Fibroblast of lung (primary cell): ENCODE measurements at places on chromosomes 1 and 21. TPM values are rescaled to one million over a fixed set of nuclear protein-coding genes. Genes with fewer than 3 reads are reported as not detected.

GRCh38 chr21:37562920-37563640 lies 196.5 kb downstream of the DYRK1A start:
- DNase-seq, result no peak

GRCh38 chr1:43101061-43101460 lies 71.0 kb downstream of the EBNA1BP2 start:
- no peak for DNase-seq

DNA sequence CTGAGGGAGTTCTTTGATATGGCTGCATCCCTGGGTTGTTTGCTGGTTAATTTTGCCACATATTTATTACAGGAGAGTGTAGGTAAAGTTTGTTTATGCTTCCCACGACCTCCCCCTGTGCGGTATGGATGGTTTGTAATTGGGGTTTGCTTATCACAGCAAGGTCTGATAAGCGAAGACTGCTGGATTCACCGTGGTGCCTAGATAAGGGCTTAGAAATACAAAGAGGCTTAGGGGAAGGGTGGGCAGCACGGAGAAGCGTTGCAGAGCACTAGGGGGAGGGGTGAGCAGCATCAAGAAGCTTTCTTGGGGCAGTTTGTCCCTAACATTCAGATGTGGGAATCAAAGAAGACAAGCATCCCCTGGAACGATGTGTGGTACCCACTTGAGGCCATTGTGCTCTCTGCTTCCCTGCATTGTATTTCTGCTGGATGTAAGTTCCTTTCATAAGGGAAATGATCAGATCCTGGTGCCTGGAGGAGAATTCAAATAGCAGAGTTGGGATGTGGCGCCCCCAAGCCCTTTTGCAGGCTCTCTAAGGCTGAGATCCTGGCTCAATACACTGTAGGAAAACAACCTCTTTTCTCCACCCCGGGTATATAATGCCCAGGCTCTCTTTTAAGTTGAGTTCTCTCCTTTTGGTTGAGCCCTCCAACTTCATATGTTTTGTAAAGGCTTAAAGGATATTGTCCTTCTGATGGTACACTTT lies 598.1 kb upstream of the ADGRL4 start:
- no peak for DNase-seq

DNA sequence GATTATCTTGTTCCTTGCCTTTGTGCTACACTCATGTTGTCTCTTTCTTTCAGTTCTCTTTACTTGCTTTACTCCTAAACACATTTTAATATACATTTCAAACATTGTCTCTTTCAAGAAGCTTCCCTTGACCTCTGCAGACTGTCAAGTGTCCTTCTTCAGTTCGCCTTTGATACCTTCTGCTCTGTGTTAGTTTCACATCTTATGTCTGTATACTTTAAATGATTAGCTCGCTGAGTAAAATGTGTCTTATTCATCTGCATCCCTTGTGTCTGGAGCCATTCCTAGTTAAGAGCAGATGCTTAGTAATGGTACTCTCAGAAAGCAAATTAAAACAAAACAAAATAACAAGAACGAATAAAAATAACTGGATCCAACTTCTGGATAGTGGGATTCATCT lies 303.3 kb downstream of the S1PR1 start:
- DNase-seq, result no peak

GRCh38 chr21:34595457-34595856 lies 19.5 kb downstream of the RCAN1 start:
- DNase-seq, result peak; percentile 12

- no peak for DNase-seq
These were observed 32.1 kb upstream of the PLA2G5 start for GRCh38 chr1:20037877-20038276.

GRCh38 chr1:115462566-115463076 lies 124.6 kb upstream of the NGF start:
- no peak for DNase-seq

GRCh38 chr1:182869241-182869666 lies 30.1 kb downstream of the DHX9 start:
- DNase-seq, result no peak

DNA sequence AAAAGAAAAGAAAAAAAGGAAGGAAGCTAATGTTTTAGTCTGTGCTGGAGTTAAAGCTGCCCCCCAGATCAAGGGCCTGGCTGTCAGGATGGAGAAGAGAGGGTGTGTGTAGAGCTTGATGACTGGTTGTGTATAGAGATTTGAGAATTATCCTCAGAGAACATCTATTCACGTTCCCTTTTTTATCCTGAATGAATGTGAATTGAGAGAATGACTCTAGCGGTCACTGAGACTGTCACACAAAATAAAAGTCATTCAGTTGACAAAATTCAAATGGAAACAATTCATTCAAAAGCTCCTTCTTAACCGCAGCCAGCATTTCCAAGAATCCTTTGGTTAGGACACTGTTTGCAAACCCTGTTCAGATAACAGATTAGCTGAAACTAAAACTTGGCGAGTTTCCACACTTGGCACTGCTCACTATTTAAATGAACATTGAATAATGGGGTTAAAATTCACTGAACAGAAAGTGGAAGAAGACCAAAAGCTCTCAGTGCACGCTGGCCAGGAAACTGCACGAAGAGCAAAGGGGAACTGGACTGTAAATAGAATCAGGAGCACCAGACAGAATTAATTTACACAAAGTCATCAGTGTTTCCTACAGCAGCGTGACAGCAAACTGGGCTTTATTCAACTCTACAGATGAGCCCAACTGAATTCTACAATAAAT lies 13.6 kb upstream of the FAM89A start:
- DNase-seq, result peak; percentile 94

DNA sequence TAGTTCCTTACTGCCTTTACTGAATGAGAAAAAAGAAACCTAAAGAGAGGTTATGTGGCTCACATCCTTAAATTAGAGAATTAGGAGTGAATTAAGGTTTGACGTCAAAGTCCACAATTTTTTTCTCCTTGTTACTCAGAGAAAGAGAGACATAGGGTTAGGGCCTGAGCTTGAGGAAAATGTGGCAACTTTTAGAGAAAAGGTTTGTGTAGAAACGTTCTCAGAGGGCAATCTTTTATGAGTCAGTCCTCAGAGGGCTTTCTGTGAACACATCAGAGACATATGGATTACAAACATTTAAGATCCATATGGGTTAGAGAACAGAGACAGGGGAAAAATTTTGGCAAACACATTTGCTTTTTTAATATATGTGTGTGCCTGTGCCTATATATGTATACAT lies 242.8 kb downstream of the TGFB2 start:
- peak; percentile 29 for DNase-seq

- no peak for DNase-seq
These were observed 107.9 kb downstream of the ZFYVE9 start for GRCh38 chr1:52249831-52250230.

DNA sequence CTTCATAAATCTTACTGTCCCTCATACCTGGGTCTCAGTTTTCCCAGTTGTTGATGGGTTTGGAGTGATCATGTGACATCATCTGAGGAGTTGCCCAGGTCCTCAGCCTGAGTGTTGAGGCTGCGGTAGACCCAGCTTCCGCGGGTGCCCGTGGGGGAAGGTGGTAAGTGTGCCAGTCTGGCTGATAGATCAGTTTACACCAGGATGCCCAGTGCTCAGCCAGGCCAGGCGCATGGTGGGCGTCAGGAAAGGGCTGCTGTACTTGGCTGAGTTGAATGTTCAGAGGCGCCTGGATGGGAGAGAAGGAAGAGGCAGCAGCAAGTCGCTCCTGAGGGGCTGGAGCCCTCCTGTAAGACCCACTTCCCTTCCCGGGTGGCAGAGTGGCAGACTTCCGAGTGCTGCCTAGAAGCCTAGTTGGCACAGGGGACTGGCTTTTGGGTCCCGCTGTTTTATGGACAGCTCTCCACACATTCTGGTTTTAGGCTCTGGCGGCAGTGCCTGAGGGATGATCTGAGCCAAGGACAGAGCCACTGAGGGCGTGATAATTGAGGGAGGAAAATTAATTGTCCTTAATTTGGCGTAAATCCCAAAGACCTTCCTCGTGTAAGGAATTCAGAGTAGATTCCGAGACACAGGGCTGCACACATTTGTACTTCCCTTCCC lies 35.8 kb downstream of the PTPRF start:
- no peak for DNase-seq

- no peak for DNase-seq
These were observed 57.9 kb downstream of the RASAL2 start for GRCh38 chr1:178151831-178152230.

DNA sequence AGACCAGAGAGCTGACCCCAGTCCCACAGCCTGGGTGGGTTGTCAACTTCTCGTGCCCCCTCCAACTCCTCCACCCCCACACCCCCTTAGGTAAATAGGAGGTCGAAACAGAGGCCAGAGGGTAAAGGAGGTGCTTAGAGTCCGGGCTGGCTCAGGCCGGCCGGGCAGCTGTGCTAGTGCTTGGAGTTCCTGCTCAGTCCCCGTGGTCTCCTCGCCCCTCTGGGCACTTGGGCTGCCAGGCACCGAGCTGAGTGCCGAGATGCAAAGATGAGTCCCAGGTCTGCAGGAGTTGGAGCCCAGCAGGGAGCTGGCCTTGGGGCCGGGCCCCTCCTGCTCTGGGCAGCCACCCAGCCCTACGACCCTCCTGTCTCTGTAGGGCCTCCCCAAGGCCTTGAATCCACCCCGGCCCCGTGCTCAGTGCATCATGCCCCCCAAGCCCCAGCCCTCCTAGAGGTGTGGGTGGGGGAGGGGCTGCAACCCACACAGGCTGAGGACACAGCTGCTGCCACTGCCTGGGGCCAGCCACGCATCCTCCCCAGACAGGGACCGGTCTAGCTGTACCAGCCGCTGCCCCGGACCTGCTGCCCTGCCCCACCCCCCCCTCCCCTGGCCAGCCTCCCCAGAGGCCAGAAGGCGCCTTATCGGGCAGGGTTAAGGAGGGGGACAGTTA lies 1.9 kb downstream of the SMIM1 start:
- no peak for DNase-seq

DNA sequence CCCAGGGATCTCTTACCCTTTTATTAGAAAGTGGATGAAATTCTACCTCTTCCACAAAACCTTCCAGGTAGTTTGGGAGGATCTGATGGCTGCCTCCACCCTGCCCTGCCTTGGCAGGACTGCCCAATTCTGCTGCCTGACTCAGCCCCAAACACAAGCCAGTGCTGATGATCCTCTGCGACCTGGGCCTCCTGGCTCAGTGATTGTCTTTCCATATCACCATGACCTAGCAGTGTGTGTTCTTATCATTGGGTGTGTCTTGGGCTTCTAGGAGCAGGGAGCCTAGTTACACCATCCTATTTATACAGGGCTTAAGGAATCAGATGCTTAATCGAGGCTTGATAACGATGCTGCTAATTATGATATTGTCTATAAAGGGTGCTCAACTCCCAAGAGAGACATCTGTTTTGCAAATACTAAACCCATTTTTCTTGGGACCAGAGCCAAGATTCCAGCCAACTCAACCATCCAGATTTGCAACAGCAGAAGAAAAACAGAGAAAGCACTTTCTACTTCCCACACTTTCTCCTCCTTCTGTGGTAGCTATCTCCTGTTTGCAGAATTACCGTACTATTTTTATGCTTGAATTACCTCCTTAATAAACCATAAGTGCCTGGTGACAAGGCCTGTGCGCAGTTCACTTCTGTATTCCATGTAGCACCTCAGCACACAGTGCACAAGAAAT lies 36.5 kb upstream of the KIF21B start:
- peak; percentile 6 for DNase-seq

DNA sequence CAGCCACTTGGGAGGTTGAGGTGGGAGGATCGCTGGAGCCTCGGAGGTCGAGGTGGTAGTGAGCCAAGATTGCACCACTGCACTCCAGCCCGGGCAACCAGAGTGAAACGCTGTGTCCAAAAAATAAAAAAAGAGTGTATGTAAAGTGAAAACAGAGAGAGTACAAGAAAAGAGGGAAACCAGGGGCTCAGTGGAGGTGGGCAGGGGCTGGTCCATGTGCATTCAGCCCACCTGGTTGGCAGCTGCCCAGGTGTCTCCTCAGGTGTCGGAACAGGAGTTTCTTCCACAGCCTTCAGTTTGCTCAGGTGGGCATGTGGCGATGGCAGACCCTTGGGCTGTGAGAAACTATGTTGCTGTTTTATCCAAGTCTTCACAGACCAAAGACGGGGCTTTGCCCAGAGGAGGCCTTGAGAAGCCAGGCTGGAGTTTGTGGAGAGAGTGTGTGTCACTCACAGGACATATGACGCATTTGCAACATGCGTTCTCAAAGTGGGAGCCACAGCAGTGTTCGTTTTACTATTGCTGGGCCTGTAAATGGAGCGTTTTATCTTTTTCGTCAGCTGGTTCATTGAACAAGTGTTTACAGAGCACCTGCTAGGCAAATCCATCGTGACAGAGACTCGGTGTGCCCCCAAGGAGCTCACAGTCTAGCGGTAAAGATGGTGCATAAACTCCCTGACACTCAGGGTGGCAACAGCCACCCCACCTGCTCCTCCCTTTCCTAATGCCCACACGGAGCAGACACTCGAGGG lies 22.4 kb upstream of the SAMD11 start:
- DNase-seq, result no peak

DNA sequence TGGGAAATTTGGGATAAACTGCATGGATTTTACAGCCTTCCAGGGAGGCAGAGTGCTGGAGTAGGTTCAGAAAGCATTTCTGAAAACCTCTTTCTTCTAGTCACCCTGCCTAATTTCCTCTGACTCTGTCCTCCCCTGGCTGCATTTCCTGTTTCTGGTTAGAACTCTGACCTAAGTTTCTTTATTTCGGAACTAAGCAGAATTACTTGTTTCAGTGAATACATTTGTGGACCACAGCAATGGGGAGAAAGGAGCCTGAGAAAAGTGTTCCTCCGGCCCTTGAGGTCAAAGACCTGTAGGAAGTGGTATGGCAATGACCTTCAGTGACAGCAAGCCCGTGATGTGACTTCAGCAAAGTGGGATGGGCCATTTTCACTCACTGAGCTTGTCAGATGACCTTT lies 173.4 kb upstream of the RUNX1 start:
- no peak for DNase-seq

DNA sequence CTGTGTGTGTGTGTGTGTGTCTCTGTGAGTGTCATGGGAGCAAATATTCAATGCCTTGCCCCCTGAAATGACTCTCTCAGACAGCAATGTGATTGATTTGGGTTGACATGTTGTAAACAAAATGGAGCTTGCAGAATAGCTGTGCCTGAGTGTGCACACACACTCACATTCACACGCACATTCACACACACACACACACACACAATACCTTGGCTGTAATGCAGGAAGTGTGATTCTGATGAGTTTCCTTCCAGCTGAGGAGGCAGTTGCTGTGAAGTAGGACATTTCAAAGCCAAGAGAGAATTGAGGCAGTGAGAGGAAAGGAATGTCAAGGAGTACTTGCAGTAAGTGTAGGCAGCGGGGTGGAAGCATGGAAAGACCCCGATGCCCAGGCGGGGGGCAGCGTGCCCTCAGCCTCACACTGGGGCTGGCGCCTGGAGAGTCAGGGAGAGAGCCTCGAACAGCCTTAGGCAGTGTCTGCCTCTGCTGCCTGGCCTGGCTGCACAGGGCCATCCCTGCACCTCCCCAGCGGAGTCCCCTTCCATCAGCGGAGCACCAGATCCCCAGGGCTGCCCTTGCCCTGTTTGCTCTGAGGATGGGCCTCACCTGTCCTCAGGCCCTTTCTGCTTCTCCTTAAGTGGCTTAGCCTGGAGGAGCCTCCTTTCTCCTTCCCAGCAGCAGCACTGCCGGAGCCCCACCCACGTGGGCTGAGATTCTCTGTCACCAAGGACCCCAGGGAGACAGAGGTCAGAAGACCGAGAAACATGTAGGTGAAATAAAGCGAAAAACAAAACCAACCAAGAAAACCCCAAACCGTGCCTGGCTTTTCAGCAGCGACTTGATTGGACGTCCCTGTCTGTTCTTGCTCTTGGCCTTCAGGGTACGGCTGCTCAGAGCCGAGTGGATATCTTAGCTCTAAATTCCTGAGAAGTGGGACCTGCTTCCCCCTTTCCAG lies 9.2 kb downstream of the VASH2 start:
- DNase-seq, result no peak

RGS8 gene
- not detected in 2 replicates for total RNA-seq

PLA2G4A gene
- total RNA-seq, result 3.9 and 5.8 TPM in 2 replicates

S100A7A gene
- not detected in 2 replicates for total RNA-seq

RNF186 gene
- total RNA-seq, result not detected in 2 replicates

MARK1 gene
- 0.99 and 2.1 TPM in 2 replicates for total RNA-seq

PDZK1 gene
- total RNA-seq, result 0.26 and 1.5 TPM in 2 replicates

TIE1 gene
- 0.26 TPM in 1 of 2 replicates, not detected in the other for total RNA-seq
